ENCODE measurements at places on chromosomes 13 and 19.
A peak's percentile ranks its signal among the peaks of the same experiment; 100 is the strongest.

- peak; percentile 88 for DNase-seq
Observed at GRCh38 chr13:19596960-19597361, 35.6 kb upstream of the TPTE2 start.

- no peak for DNase-seq
Observed at GRCh38 chr13:43260999-43261398, 237.6 kb downstream of the DNAJC15 start.

DNA sequence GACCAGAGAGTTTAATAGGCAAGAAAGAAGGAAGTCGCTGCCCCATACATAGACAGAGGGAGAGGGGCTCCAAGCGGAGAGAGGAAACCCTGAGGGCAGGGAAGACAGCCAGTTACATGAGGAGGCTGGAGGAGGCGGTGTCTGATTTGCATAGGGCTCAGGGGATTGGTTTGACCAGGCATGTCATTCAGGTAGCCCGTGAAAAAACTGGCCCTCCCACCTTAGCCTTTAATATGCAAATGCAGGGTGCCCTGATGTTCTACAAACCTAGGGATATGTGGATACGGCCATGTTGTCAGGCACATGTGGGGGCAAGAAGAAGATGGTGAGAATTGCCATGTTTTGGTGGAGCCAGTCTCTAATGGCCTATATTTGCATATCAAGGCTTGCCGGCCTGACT lies 1461.6 kb downstream of the PCDH9 start:
- DNase-seq, result no peak

DNA sequence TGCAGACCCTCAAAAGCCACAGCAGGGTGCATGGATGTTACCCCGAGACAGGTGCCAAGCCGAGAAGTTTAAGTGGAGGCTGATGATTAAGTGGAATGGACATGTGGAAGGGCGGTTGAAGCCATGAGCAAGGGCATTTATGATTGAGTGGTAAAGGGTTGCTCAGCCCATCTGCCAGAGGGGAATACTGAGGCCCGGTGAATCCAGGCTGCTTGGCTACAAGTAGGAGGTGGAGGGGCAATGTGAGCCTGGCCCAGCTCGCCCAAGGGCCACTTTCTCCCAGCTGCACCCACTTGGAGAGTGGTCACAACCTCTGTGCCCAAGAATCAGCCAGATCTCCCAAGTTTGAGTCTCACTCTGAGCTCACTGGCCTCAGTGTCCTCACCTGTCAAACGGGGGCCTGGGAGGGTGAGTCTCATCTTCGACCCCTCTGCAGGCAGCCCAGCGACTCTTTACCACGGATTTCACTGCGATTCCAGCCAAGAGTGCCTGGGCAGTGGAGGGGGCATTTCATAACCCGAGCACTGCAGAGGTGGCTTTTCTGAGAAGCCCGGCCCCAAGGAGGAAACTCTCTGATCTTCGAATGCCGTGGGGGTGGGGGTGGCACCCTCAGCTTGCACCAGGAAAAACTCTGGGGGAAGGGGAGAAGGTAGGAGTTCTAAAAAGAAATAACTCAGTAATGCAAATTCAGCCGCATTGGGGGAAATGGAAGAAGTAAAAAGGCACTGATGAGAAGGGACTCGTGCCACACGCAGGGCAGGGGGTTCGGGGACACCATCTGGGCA lies 62.9 kb upstream of the KLF2 start:
- no peak for DNase-seq

GRCh38 chr19:34224996-34225658 lies 29.2 kb upstream of the GARRE1 start:
- DNase-seq, result no peak

DNA sequence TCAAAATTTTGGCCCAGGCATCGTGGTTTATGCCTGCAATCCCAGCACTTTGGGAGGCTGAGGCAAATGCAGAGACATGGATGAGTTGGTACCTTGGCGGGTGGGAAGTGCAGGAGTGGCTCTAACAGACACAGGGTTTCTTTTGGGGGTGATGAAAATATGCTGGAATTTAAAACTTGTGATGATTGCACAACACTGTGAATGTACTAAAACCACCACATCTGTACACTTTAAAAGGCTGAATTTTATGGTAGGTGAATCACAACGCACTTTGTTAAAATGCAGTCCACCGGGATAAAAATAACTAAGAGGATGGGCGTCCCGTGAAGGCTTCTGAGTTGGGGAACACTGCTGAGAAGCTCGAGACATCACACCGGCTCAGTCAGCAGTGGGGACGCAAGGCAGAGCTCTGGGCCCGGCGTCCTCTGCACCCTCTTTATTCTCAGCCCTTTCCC lies 47.1 kb downstream of the MLLT1 start:
- no peak for DNase-seq

GRCh38 chr19:36894849-36895383 lies 21.2 kb downstream of the ZNF829 start:
- no peak for DNase-seq

DNA sequence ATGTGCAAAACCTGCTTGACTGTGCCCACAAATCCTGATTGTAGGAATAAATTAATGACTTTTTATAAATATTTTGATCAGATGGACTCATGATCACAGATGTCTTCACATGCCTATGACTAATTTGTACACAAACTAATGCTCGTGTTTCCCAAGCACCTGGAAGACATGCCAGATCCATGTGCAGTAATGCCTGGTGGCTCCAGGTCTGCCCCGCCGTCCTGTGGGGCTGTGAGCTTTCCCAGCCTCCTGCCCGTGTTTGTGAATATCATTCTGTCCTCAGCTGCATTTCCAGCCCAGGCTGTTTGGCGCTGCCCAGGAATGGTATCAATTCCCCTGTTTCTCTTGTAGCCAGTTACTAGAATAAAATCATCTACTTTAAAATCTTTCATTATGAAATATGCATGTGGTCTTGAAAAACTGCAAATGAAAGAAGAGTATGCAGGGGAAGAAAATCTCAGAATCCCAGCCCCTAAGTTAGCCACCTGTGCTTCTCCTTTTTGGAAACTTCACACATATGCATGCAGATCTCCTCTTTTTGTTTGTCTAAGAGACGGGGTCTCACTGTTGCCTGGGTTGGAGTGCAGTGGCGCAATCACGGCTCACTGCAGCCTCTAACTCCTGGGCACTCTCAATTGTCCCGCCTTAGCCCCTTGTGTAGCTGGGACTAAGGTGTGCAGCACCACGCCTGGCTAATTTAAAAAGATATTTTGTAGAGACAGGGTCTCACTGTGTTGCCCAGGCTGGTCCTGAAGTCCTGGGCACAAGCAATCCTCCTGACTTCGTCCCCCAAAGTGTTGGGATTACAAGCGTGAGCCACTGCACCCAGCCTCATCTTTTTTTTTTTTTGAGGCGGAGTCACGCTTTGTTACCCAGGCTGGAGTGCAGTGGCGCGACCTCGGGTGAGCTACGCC lies 6.2 kb downstream of the RPL28 start:
- peak; percentile 59 for DNase-seq

DNA sequence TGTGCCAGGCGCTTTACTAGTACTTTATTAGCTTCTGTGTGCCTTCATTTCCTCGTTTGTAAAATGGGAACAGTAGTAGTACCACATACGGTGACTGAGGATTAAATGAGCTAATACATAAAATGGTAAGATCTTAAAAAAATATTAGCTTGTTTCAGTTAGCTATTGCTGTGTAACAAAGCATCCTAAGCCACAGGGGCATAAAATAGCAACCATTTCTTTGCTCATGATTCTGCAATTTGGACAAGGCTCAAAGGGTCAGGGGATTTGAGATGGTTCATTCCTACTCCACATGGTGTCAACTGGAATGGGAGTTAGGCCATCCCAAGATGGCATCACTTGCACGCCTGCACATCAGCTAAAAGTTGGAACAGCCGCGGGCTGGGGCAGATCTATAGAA lies 13.3 kb downstream of the DYRK1B start:
- DNase-seq, result no peak

- no peak for DNase-seq
Observed at GRCh38 chr13:37479916-37480315, 118.7 kb downstream of the POSTN start.

- DNase-seq, result peak; percentile 65
Observed at GRCh38 chr19:18590273-18591272, 2.0 kb downstream of the REX1BD start.

DNA sequence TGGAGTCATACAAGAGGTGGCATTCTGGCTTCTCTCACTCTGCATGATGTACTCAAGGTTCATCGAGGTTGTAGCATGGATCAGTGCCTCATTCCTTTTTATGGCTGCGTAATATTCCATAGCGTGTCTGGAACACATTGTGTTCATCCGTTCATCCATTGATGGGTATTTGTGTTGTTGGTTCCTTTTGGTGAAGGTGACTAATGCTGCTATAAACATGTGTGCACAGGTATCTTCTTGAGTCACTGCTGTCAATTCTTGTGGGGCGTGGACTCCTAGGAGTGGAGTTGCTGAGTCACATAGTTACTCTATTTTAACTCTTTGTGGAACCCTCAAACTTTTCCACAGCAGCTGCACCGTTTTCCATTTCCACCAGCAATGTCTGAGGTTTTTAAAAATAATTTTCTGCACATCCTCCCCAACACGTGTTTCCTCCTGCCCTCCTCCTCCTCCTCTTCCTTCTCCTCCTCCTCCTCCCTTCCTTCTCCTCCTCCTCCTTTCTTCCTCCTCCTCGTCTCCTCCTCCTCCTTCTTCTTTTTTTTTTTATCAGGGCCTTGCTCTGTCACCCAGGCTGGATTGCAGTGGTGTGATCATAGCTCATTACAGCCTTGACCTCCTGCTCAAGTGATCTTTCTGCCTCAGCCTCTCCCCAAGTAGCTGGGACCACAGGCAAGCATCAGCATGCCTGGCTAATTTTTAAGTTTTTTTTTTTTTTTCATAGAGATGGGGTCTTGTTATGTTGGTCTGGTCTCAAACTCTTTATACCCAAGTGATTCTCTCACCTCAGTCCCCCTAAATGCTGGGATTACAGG lies 2.0 kb upstream of the TMEM221 start:
- peak; percentile 49 for DNase-seq

GRCh38 chr13:27375686-27376326 lies 48.6 kb upstream of the GTF3A start:
- DNase-seq, result peak; percentile 70

DNA sequence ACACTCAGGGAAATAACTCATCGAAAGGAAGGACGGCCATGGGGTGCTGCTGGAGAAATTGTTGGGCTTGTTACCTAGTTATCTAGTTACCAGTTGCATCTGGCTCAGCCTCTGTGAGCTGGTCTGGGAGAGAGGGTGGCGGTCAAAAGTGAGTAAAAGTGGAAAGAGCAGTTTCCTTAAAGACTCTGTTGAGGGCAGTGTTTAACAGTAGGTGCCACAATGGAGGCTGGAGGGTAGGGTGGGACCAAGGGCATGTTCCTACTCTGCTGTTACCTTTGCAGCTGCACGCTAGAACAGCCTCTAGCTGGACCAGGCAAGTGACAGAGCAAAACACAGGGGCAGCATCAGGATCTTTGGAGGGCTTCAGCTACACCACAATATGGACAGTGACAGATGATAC lies 228.8 kb upstream of the STARD13 start:
- DNase-seq, result peak; percentile 12

- no peak for DNase-seq
Observed at GRCh38 chr13:33175991-33176390, 109.6 kb downstream of the STARD13 start.

GRCh38 chr13:37621811-37622361 lies 23.3 kb upstream of the POSTN start:
- DNase-seq, result no peak

DNA sequence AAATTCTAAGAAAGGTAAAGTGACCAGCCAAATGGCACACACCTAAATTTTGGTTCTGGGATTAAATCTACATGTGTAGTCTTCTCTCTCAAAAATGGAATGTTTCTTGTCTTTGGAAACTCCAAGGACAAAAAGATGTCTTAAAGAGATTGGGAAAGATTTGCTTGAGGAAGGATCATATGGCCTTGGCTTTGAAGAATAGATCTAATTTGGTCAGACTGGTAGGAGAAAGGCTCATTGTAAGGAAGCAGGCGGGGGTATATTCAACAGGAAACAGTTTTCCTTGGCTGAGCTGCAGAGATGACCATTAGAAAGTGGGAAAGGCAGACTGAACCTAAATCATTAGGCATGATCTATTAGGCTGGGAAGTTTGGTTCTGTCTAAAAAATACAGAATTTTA lies 365.3 kb downstream of the DCT start:
- no peak for DNase-seq

DNA sequence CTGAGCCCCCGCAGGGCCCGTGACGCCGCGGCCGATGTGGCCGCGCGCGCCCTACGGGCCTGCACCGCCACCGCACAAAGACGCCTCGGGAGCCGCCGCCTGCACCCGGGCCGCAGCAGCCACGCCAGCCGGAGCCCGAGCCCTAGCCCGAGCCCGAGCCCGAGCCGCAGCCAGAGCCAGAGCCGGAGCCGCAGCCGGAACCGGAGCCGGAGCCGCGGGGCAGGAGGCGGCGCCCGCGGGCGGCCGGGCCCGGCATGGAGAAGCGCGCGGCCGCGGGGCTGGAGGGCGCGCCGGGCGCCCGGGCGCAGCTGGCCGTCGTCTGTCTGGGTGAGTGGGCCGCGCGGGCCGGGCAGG lies 379 bp downstream of the LRP3 start:
- peak; percentile 73 for DNase-seq

- DNase-seq, result no peak
Observed at GRCh38 chr13:33290421-33290965, 4.9 kb upstream of the STARD13 start.

DNA sequence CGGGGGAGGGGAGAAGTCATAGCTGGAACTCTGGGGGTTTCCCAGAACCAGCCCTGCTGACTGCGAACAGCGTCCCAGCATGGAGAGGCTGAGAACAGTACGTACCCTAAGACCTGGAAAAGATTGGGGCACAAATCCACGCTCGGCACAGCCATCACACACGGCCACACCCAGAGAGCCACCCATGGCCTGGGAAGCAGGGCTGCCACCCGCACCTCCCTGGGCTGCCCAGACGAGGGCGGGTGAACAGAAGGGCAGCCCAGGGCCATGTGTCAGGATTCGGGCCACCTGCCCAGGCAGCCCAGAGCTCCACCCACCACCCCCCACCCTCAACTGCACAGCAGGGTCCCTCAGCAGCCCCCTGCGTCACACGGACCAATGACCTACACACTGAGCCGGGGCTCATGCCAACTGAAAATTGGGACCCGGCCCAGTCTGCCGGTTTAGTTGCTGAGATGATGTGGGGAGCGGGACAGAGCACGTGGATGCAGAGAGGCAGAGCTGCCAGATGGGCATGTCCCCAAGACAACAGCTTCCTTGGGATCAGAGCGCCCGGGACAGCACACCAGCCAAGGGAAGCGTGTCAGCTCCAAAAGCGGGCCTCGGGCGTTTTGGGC lies 8.5 kb downstream of the UBXN6 start:
- no peak for DNase-seq

GRCh38 chr13:99431927-99432608 lies 69.2 kb upstream of the TM9SF2 start:
- no peak for DNase-seq

DNA sequence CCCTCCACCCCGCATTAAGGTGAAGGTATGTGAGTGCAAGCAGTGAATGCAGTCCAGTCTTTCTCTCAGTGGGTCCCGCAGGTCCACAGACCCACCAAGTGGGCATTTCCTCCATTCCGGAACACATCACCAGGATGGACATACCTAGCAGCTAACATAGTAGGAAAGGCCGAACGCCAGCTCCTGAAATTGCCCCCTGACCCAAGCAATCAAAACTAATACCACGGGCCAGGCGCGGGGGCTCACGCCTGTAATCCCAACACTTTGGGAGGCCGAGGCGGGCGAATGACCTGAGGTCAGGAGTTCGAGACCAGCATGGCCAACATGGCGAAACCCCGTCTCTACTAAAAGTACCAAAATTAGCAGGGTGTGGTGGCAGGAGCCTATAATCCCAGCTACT lies 71.7 kb upstream of the VSTM2B start:
- no peak for DNase-seq
